Camera-type eye (tissue), 1 donor: ENCODE measurements at places on chromosomes 13 and 19. TPM values are rescaled to one million over a fixed set of nuclear protein-coding genes. Genes with fewer than 3 reads are reported as not detected.

Gene NPHS1
- 2.7 TPM for total RNA-seq

Gene ANGPTL8
- 1.4 TPM for total RNA-seq

Gene TMEM147
- total RNA-seq, result 49.3 TPM

Gene ICAM4
- 0.38 TPM for total RNA-seq

Gene ADAT3
- 2.4 TPM for total RNA-seq

Gene SIAH3
- 1.0 TPM for total RNA-seq

Gene RAB3A
- total RNA-seq, result 21.1 TPM

Gene VSTM2B
- total RNA-seq, result 9.6 TPM

Gene PIP5K1C
- total RNA-seq, result 57.6 TPM

Gene KL
- 8.9 TPM for total RNA-seq

Gene ATP1A3
- total RNA-seq, result 243 TPM

Gene OVOL3
- not detected for total RNA-seq

Gene URAD
- not detected for total RNA-seq

Gene CLN5
- total RNA-seq, result 33.5 TPM

Gene ANGPTL4
- 2.4 TPM for total RNA-seq

Gene ZNF426
- 28.0 TPM for total RNA-seq

Gene TBXA2R
- 2.0 TPM for total RNA-seq

Gene PRSS57
- total RNA-seq, result not detected

Gene DENND1C
- 0.49 TPM for total RNA-seq

Gene PLPPR2
- total RNA-seq, result 16.8 TPM

Gene MAP2K7
- 20.3 TPM for total RNA-seq

Gene ERICH6B
- not detected for total RNA-seq

Gene THSD1
- total RNA-seq, result 15.7 TPM

Gene B3GNT3
- 1.2 TPM for total RNA-seq

Gene CPB2
- not detected for total RNA-seq

Gene LAIR1
- total RNA-seq, result 5.1 TPM

Gene CGB1
- not detected for total RNA-seq

Gene UBE2L5
- not detected for total RNA-seq

Gene COX7A1
- 3.6 TPM for total RNA-seq

Gene IGFL1
- not detected for total RNA-seq
